DMS79 (cell line): ENCODE measurements at places on chromosomes 7 and 10.

- no peak for DNase-seq
These were observed 724 bp downstream of the ZNF107 start for GRCh38 chr7:64666663-64667050.

- DNase-seq, result no peak
These were observed 346.4 kb downstream of the PCLO start for GRCh38 chr7:82816272-82816671.

DNA sequence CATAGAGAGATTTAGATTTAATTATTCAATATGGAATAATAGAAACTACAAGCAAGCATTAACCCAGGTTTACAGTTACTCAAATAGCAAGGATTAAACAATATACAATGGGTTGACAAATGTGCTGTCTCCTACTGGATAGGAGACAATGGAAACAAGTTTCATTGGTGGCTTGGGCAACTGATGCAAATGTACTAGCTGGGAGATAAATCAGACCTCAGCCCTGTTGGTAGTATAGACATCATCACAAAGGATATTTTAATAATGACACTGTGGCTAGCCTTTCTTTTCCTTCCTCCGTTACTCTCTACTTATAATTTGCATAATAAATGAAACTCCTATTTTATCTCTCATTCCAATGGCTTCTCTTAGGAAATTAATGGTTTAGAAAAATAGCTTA lies 96.5 kb upstream of the DKK1 start:
- DNase-seq, result no peak

DNA sequence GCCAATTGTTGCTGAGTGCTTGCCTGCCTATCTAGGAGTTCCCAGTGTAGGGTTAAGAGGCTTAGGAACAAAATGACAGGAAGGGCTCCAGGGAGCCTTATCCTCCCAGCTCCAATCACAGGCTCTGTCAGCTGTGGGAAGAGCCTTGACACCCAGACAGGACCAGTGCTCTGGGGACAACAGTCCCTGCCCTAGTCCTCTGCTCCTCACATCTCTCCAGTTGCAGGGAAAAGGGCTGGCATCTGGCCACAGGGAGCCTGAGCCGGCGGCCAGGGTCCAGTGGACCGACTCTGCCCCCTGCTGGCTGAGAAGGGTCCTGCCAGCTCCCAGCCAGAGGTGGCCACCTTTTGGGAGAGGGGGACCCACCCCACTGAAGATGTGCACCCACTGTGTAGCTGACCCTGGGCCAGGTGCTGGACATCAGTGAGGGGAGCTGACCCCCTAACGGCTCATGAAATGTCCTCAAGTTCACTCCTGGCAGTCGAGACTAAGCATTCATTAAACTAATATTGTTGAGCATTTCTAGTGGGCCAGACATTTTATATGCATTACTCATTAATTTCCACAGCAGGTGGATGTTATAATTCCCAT lies 17.6 kb downstream of the DNAJB12 start:
- no peak for DNase-seq

- DNase-seq, result no peak
These were observed 181.6 kb downstream of the SND1 start for GRCh38 chr7:127833641-127834040.

- DNase-seq, result no peak
These were observed 92.8 kb downstream of the VWC2 start for GRCh38 chr7:49866076-49866735.

DNA sequence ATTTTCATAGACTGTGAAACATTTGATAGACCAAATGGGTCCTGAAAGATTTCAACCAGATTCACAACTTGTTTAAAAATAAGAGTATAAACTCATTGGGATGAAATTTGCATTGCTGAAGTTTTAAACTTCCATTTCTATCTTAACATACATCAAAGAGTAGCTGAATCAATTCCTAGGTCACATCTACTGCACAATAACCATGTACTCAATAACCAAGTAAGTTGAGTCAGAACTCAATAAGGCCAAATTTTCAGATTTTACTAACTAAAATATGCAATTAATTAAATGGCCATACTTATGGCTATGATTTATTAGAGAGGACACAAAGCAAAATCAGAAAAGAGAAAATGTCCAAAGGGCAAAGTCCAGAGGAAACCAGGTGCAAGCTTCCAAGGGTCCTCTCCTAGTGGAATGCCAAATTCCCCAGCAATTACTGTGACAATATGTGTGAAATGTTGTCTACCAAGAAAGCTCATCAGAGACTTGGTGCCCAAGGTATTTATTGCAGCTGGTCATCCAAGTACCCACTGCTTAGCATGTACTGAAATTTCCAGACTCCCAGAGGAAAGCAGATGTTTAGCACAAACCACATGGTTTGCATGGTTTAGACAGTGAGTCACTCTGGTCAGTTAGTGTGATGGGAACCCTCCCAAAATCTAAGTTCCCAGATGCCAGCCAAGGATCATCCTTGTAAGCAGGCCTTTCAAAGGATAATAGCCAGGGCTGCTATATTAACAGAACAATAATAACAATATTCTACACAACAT lies 238.9 kb downstream of the IPMK start:
- no peak for DNase-seq

GRCh38 chr10:35274498-35275060 lies 61.7 kb upstream of the CCNY start:
- no peak for DNase-seq

DNA sequence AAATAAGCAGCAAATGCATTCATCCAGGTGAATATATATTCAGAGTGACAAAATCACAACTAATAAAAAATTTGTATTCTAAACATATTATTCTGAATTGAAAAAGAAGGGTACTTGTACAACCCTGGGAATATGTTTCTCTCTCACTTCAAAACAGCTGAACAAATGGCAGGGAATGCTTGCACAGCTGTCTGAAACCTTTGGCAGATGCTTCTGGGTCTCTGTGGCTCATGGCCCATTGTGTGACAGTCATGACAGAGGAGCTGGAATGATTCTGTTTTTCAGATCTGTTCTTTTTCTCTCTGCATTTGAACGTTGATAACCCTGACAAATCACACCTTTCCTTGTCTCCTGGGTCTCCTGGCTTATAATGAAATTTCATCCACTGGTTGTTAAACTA lies 275.7 kb upstream of the FZD1 start:
- no peak for DNase-seq

- peak; percentile 91 for DNase-seq
These were observed 160.3 kb downstream of the SNX10 start for GRCh38 chr7:26451997-26452396.

DNA sequence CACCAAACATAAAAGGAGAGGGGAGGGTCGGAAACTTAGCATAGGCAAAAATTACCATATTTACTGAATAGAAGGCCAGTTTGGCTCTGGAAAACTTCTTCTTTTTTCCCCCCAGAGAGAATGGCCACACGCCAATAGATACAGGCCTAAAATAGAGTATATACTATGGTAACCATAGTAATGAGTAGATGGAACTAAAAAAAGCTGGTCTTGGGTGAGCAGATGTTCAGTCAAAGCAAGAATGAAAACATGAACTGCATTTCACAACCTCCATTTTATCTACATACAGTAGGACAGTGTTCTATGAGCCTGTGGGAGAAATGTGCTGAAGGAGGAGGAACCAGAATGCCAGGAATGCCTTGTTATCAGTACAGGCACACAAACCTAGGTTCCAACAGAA lies 141.7 kb upstream of the SEMA3A start:
- no peak for DNase-seq

- DNase-seq, result no peak
These were observed 5.8 kb downstream of the IDE start for GRCh38 chr10:92567952-92568600.

DNA sequence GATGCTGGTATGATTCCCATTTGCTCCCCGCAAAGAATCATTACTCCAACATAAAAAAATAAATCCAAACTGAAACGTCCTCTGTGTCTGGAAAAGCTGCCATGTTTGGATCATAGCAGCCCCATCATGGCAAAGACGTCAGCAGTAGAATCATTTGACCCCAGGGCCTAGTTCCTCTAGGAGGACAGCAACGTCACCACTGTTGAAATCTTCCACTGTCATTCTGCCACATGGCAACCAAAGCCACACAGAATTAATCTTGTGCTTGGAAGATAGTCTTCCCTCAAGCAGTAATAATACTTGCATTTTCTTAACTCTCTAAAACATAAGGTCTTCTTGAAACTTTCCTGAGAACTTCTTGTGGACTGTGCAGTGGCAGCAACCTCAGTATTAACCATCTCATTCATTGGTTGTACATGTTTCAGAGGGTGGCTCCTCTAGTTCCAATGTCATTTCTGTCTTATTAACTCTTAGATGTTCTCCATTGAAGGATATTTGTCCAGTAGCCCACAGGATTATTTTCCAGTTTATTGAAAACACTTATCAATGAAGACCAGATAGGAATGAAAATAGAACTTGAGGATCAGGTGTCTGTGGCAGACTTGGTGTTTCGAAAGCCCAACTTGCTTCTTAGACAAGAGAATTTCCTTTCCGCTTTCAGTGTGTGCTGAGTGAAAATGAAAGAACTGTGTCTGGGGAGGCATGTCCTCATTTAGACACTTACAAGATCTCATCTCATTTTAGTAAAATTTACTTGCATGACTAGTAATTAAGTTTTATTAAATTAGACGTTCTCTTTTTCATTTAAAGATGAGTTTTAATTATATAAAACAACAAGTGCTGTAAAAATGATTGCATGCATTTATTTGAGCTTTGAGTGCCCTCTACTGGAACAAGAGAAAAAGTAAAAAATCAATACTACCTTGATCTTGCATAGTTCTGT lies 28.9 kb upstream of the INHBA start:
- DNase-seq, result no peak

DNA sequence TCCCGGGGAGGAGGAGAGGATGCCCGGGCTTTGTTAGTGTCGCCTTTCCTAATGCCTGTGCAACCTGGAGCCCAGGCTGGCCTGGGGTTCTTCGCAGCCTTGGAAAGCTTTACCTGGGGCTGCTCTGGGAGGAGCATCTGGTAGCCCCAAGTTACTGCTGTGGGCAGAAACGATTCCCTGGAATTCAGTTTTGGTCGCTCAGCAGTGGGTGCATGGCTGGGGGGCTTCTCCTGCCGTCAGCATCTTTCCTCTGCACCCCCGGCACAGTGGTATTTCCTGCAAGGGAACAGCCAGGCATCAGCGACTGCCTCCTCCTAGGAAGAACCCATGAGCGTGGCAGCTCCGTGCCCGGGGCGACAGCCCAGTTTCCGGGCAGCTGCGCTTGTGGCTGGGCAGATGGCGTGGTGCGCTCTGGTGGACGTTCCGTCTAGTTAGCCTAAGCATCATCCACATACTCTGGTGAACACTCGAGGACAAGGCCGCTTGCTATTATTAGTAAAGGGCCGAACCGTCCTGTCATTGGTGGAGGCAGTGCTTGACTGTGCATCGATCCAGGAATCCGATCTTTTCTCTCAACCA lies 107.0 kb upstream of the BTBD16 start:
- peak; percentile 60 for DNase-seq

DNA sequence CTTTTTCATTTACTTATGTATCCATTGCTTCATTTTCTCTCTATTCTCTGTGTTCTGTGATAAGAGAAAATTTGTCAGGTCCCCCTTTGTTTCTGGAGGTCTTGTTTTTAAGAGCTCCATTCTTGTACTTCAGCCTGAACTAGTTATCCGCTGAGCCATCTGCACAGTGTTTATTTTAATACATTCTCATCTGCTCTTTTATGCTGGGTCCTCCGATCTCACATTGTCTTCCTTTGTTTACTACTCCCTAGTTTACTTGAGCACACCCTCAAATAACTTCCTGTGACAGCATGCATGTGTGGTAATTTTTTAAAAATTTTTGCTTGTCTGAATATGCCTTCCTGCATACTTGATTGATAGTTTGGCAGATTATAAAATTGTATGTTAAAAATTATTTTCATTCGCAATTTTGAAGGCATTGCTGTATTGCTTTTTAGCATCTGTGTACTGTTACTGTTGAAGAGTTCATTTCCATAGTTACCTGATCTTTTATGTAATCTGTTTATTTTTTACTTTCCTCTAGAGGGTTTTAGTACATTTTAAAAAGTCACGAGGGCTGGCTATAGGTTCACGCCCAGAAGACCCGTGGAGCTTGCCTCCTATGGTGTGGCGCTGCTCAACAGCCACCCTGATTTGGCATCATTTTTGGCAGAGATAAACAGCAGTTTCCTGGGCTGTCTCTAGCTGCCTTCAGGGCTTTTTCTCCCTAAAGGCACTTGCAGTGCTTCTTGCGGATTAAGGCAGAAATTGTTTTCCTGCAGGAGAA lies 31.9 kb downstream of the RSBN1L start:
- no peak for DNase-seq

- DNase-seq, result no peak
These were observed 55.1 kb upstream of the ADRB1 start for GRCh38 chr10:113988535-113988934.

DNA sequence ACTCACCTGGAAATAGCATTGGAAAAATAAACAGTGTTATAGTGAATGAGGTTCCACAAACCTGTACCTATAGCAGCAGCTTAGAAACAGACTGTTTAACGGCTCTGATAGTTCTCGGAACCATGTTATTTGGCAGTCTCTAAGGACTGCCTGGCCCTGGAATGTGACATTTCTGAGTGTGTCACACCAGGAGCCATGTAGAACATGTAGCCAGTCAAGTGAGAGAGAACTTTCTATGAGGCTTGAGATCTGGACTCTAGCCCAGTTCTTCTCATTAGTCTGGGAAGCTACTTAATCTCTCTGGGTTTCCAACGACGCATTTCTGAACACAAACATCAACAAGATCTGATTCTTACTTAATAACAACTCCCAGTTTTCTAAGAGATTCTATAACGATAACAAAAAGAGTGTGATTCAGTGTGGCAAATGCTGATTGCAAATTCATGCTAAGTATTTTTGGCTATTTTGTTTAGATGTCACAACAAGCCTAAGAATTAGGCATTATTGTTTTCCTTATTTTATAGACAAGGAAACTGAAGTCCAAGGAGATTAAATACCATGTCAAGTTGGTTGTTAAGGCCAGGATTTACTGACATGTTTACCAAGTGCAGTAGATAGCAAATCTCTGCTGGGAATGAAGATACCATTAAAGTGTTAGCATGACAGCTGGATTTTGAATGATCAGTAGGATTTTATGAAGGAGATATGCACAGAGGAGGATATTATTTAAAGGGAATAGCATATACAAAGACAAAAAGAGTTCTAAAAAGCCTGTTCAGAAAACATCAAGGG lies 47.2 kb downstream of the APBB1IP start:
- no peak for DNase-seq

DNA sequence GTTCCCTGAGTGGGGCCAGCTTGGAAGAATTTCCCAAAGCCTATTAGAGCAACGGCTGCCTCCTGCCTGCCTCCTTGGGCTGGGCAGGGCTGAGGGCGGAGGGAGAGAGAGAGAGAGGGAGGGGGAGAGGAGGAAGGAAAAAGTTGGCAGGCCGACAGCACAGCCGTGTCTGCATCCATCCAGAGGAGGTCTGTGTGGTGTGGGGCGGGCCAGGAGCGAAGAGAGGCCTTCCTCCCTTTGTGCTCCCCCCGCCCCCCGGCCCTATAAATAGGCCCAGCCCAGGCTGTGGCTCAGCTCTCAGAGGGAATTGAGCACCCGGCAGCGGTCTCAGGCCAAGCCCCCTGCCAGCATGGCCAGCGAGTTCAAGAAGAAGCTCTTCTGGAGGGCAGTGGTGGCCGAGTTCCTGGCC lies at the start of gene AQP1:
Gene AQP1, plus strand, starts transcription at position 293 of the 409 bp plus-strand sequence. Its CDS starts 57 bp downstream, at position 350.
- peak; percentile 32 for DNase-seq

- no peak for DNase-seq
These were observed 145.5 kb downstream of the TCF7L2 start for GRCh38 chr10:113095419-113096127.

- no peak for DNase-seq
These were observed 54.4 kb downstream of the MYPN start for GRCh38 chr10:68163735-68164134.
